DND-41 (cell line): ENCODE measurements at places on chromosomes 12 and 14.

- no peak for DNase-seq
Measured at GRCh38 chr12:43501703-43502102, 50.3 kb downstream of the ADAMTS20 start.

DNA sequence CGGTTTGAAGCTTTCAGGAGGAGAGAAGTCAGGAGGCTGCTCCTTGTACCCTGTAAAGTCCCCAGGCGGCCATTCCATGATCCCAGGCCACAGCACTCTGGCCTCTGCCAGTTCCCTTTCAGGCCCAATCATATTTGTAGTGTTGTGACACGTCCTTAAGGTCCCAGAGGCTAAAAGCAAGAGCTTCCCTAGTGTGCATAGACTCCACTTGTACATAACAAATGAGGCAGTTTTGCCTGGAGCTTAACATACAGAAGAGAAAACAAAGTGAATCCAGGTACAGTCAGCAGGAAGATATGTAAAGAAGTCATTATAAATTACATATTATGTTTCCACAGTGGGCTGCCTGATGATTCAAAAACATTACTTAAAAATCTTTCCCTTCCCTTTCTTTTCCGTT is 81.1 kb upstream of the RPH3A start:
- no peak for DNase-seq

GRCh38 chr14:20455355-20456300 is 602 bp downstream of the APEX1 start:
- no peak for DNase-seq

DNA sequence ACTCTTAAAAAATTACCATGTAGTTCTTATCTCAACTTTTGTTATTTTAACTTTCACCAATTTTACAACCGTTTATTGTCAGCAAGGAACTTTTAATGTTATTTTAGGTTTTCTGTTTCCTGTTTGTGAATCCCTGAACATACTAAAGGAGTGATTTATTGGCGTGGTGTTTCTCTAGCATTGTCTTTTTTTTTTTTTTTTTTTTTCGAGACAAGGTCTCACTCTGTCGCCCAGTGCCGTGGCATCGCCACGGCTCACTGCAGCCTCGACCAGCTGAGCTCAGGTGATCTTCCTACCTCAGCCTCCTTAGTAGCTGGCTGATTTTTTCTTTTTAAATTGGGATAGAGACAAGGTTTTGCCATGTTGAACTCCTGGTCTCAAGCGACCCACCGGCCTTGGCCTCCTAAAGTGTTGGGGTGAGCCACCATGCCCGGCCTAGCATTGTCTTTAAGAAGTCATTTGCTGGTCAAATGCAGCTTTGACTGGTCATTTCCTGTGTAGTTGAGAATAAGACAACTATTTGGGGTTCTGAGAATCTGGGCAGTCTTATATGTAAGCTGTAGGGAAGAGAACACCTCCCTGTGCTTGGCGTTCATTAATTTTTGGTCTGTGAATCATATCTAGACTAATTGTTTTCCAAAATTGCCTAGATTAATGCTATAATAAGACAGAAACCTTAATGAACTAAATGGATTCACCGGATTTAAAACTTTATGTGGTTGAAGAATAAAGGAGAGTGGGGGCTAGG is 2.1 kb downstream of the WASHC4 start:
- DNase-seq, result no peak

DNA sequence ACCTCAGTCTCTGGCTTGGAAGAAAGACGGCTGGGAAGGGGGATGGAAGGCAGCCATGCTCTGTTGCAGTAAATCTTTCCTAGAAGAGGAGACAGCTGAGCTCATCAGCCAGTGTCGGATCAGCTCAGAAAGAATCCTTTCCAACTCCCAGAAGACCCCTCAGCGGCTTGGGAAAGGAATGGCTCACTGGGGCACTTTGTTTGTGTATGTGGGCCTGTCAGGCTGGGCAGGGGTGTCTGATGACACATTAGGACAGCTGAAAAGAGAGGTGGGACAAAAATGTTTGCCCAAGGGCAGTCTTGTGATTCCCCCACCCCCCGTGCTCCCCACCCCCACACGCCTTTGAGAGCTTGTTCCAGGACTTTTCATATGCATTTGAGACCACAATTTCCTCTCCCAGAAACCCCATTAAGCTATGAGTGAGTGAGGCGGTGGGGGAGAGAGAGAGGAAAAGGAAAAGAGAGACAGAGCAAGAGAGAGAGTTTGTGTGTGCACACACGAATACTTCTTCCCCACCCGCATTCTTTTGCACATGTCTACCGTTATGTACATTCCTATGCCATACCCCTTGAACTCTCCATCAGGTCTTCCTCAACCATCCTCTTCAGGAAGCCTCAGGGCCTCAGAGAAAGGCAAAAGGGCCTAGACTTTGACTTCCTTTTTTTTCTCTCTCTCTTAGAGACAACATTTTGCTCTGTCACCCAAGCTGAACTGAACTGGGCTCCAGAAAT is 198.9 kb downstream of the ZFP36L1 start:
- peak; percentile 73 for DNase-seq

- DNase-seq, result no peak
Measured at GRCh38 chr12:106442575-106442974, 85.0 kb downstream of the POLR3B start.

GRCh38 chr12:85741046-85741445 is 95.2 kb downstream of the RASSF9 start:
- no peak for DNase-seq

- DNase-seq, result no peak
Measured at GRCh38 chr14:47208434-47208833, 467.0 kb downstream of the MDGA2 start.

GRCh38 chr14:102872020-102872419 is 50.4 kb upstream of the AMN start:
- DNase-seq, result no peak

GRCh38 chr12:112367965-112368364 is 14.3 kb downstream of the HECTD4 start:
- DNase-seq, result no peak

GRCh38 chr12:109916045-109916444 is 16.0 kb downstream of the TCHP start:
- DNase-seq, result no peak

- DNase-seq, result no peak
Measured at GRCh38 chr14:70753518-70753953, 55.8 kb downstream of the MAP3K9 start.

- no peak for DNase-seq
Measured at GRCh38 chr14:102280376-102280962, 24.5 kb downstream of the MOK start.

GRCh38 chr12:108691998-108692808 is 39.1 kb downstream of the CORO1C start:
- peak; percentile 69 for DNase-seq

GRCh38 chr12:24479131-24479530 is 469.8 kb downstream of the BCAT1 start:
- no peak for DNase-seq

DNA sequence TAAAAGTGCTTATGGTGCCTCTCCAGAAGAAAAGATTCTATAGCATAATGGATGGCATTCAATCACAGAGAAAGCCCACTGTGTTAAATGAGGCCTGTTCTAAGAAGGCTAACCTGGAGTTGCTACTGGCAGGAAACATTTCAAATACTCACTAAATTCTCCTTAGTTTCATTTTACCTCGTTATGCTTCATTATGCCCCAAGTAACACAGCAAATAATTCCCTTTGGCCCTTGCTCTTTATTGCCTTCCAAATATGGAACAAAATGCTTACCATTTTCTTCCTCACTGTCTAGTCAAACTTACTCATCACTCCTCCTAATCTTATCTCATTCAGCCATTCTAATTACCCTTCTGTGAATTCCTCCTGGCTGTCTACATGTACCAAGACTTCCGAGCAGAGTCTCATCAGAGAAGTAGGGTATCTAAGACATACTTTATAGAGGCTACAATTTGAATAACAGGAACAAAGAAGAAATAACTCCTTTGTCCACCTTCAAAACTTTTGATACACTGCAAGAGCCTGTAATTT is 292.1 kb upstream of the CLEC14A start:
- no peak for DNase-seq

GRCh38 chr12:99192489-99192888 is 455.1 kb upstream of the GARIN6 start:
- no peak for DNase-seq

DNA sequence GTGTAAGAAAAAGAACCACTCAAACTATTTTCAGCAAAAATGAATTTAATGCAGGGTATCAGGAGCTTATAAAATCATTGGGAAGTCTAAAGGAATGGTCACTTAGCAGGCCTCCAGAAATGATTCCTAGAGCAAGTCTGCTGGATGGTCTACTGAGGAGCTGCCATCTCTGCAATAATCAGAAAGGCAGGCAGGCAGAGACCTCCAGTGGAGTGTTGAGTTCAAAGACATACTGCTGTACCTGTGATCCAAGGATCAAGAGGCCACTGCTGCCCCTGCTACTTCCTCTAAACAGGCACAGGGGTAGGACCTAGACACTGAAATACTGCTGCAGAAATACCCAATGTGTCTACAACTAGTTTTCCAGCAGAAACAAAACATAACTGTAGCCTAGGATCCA is 14.5 kb upstream of the KICS2 start:
- DNase-seq, result no peak

DNA sequence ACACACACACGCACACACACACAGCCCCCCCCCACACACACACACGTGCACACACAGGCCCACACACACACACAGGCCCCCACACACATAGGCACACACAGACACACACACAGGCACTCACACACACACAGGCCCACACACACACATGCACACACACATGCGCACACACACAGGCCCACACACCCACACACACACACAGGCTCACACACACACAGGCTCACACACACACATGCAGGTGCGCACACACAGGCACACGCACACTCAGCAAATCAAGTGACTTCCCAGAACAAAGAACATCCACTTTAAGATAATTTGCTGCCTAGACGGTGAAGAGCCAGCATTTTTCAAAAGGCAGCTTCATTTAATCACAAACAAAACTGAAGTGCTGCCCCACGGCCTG is 78.5 kb upstream of the FBRSL1 start:
- no peak for DNase-seq

DNA sequence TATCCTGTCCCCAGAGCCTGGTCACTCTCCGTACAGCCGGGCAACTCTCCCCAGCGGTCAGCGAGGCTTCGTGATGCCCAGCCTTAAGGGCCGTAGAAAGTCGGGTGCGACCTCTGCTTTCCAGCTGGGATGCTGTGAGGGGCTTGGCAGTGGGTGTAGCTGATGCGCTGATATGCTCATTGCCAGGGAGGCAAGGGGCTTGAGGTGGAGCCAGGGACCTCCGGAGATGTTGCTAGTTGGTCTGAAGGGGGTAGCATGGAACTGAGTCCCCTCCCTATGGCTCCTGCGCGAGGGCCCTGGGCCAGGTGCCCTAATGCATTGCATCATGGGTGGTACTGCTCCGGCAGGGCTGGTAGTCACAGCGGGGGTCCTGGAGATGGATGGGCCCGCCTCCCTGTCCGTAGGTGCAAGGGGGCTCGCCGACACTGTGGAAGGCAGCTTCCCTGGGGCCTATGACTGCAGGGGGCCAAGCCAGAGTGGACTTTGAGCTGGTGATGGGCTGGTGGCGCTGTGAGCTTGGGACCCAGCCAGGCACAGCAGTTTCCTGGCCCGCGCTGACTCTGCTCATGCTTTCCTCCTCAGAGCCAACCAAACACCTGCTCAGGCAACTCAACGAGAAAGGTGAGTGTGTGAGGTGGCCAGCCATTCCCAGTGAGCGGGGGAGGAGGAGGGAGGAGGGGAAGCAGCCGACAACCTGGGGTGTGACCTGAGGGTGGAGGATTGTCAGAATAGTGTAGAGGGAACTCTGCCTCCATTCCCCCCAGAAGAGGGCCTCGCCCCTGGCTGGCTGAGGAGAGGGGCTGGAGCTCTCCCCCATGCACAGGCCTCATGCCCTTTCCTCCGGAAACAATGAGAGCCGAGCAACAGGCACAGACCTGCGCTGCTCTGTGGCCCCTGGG is 32.3 kb downstream of the PLEKHG3 start:
- DNase-seq, result no peak

DNA sequence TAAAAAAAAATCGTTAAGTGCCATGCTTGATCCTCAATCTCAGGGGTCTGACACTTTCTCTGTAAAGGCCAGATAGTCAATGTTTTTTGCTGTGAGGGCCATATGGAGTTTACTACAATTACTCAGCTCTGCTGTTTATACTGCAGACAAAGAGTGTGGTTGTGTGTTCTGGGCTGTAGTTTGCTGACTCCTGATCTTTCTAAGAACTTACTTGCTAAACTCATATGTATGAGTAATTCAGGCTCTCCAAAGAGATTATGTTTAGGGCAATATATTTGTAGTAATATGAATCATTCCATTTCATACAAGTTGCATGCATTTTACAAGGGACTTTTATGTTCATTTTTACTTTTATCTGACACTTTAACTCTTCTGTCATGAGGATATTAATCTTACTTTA is 188.2 kb downstream of the TMTC2 start:
- DNase-seq, result no peak

DNA sequence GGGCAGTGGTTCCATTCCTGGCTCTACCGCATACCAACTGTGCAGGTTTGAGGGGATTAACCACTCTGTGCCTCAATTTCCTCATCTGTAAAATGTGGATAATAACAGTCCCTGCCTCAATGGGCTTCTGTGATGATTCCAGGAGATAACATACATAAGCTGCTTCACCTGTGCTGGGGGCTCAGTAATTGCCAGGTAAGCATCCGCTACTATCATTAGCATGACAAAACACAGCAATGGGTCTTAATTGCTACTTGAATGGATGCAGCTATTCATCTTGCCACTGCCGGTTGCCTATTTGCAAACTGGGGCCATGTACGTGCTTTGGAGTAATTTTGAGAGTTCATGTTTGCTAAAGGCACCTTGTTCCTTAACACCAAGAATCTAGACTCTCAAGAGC is 132.6 kb downstream of the TMEM132D start:
- no peak for DNase-seq

GRCh38 chr14:69043596-69044260 is 64.6 kb upstream of the ACTN1 start:
- no peak for DNase-seq

DNA sequence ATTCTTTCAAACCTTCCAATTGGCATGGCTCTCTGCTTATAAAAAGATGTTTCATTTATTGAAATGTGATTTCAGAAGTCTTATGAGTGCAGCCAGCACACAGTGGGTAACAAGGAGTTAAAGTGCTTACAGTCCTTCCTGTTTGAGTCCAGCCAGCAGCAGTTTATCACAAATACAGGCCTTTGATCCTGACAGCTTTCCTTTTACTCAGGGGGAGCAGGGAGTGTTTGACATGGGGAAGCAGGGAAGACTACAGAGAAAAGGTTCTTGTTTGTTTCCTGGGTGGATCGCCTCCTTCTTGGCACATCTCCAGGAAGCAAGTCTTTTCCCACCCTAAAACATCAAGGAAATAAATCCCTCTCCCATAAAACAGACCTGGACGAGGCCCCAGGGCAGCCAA is 216.1 kb downstream of the MSRB3 start:
- no peak for DNase-seq

DNA sequence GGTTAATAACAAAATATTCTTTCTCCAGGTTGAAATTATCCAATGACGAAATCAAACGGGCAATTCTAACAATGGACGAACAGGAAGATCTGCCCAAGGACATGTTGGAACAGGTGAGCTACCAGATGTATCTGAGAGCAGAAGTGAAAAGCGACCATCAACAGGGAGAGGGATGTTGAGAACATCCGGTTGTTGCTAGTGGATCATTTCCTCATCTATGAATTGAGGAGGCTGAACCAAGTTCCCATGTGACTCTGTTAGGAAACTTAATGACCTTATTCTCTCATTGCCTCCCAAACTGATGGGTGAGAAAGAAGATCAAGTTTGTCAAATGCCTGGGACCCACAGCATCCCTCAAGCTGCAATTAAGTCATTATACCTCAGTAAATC is 117.7 kb downstream of the GPR135 start:
- DNase-seq, result no peak
